CD8-positive, alpha-beta memory T cell (primary cell): ENCODE measurements at places on chromosomes 16 and 17.

- no peak overlapping the region for H3K27ac ChIP-seq
- no peak overlapping the region for H3K4me3 ChIP-seq
- DNase-seq: no peak
Observed at GRCh38 chr17:2912754-2913153, 116.5 kb downstream of the RAP1GAP2 start.

- H3K4me1 ChIP-seq: no peaks in the 10 kb centered on the region
- H3K4me3 ChIP-seq: no peak overlapping the region
- DNase-seq: no peak
- H3K27ac ChIP-seq: no peak overlapping the region
- no peaks in the 10 kb centered on the region for H3K27me3 ChIP-seq
Observed at GRCh38 chr17:759964-760363, 7.9 kb upstream of the GEMIN4 start.

DNA sequence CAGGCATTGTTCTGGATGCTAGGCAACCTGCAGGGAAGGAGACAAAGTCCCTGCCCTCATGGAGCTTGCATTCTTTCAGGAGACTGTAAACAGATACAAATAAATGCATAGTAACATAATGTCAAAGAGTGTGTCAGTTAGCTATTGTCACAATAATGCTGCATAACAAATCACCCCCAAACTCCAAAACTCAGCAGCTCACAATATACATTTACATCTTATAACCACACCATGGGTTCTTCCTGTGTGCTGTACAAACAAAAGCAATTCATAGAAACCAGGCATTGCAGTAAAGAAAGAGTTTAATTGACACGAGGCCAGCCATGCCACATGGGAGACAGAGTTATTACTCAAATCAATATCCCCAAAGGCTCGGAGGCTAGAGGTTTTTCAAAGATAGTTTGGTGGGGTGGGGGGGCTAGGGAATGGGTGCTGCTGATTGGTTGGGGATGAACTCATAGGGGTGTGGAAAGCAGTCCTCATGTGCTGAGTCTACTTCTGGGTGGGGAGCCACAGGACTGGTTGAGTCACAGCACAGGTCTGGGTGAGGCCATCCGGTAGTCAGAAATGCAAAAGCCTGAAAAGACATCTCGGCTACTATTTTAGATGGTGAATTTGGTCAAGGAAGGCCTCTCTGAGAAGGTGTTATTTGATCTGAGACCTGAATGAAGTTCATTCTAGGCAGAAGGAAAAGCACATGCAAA is 79.0 kb downstream of the GPRC5B start:
- H3K4me1 ChIP-seq: peaks cover 14% of the 10 kb centered on the region
- H3K4me3 ChIP-seq: no peak overlapping the region
- no peak overlapping the region for H3K27ac ChIP-seq
- DNase-seq: no peak

- no peak overlapping the region for H3K4me3 ChIP-seq
- H3K4me1 ChIP-seq: no peaks in the 10 kb centered on the region
- no peaks in the 10 kb centered on the region for H3K27me3 ChIP-seq
Observed at GRCh38 chr16:75238853-75239541, 12.4 kb downstream of the BCAR1 start.

DNA sequence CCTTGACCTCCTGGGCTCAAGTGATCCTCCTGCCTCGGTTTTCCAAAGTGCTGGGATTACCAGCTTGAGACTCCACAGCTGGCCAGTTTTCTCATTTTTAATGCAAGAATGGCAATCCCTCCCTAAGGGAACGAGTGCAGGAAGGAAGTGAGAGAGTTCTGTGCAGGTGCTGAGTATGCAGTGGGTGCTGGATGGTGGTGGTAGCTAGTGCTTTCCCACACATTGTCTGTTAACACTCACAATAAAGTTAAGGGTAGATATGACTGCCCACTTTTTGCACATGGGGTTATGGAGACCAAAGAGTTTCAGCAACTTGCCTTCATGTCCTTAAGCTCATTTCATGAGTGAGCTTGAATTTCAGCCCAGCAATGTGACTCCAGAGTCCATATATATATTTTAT is 18.5 kb downstream of the RGS9 start:
- H3K27ac ChIP-seq: no peak overlapping the region
- no peaks in the 10 kb centered on the region for H3K36me3 ChIP-seq
- no peak for DNase-seq
- H3K4me3 ChIP-seq: no peak overlapping the region
